ENCODE measurements at places on chromosomes 11 and 22. TPM values are rescaled to one million over a fixed set of nuclear protein-coding genes. Genes with fewer than 3 reads are reported as not detected.

- H3K4me1 ChIP-seq: no peaks in the 10 kb centered on the region
- no peak overlapping the region for H3K27ac ChIP-seq
- DNase-seq: no peak
- no peak overlapping the region for H3K4me3 ChIP-seq
- no peaks in the 10 kb centered on the region for H3K36me3 ChIP-seq
Observed at GRCh38 chr11:62054484-62055121, 69.2 kb upstream of the INCENP start.

The GLYATL1 gene
- total RNA-seq: not detected

The SMIM35 gene
- total RNA-seq: 4.5 TPM

DNA sequence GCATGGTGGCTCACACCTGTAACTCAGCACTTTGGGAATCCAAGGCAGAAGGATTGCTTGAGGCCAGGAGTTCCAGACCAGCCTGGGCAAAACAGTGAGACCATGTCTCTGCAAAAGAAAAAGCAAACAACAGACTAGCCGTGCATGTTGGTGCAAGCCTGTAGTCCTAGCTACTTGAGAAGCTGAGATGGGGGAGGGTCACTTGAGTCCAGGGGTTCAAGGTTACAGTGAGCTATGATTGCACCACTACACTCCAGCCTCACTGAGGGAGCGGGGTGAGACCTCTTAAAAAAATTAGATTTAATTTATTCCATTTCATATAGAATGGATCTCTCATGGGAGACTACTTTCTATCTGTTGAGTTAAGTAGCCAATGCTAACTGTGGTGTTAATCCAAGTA is 50.4 kb downstream of the DDX10 start:
- no peak overlapping the region for H3K27ac ChIP-seq
- H3K27me3 ChIP-seq: no peaks in the 10 kb centered on the region
- no peaks in the 10 kb centered on the region for H3K4me1 ChIP-seq
- no peak for DNase-seq
- peaks cover under 1% of the 10 kb centered on the region for H3K36me3 ChIP-seq
